ENCODE measurements at places on chromosomes 6 and 20.

GRCh38 chr6:20608356-20608755, 74.1 kb downstream of the CDKAL1 start:
- no peak for DNase-seq

GRCh38 chr6:96391776-96392360, 129.7 kb upstream of the UFL1 start:
- no peak for DNase-seq

- no peak for DNase-seq
Measured at GRCh38 chr6:156347246-156347645, 429.9 kb upstream of the ARID1B start.

DNA sequence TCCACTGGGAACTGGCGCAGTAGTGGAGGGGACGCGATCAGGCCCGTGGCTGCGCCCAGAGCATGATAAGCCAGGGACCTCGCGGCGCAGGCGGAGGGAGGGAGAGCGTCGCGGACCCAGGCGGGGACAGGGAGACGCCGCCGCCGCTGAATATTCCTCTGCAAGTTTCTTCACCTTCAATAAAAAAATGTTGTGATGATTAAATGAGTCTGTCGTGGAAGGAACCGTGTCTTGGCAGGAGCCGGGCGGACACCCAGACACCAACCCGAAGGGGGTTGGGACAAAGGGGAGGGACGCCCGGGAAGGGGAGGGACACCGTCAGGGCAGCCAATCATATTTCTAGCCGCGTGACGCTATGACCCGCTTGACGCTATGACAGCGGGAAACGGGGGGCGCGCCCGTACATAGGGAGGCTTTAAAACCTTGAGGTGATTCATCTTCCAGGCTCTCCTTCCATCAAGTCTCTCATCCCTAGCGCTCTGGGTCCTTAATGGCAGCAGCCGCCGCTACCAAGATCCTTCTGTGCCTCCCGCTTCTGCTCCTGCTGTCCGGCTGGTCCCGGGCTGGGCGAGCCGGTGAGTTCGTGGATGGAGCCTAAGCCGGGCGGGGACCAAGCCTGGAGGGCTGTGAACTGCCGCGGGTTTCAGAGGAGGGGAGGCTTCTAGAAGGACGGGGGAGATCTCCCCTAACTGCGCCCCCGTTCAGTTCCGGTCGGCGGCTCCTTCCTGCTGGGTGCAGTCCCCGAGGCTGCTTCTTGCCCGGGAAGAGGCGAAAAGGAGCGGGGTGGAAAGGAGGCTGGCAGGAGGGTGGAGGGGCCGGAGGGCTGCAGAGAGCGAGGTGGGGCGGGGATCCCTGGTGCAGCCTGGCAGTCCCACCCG, at the start of gene ULBP2:
Gene ULBP2, plus strand, starts transcription at position 432 of the 878 bp plus-strand sequence. Its CDS starts 59 bp downstream, at position 491.
- peak; percentile 82 for DNase-seq

- no peak for DNase-seq
Measured at GRCh38 chr6:101513181-101513580, 119.7 kb downstream of the GRIK2 start.

GRCh38 chr6:83962582-83962981, 71.0 kb upstream of the MRAP2 start:
- DNase-seq, result no peak
